ENCODE measurements at places on chromosomes 4 and X. TPM values are rescaled to one million over a fixed set of nuclear protein-coding genes. Genes with fewer than 3 reads are reported as not detected.

The SUPT20HL1 gene
- not detected for total RNA-seq

The MTMR8 gene
- 0.50 TPM for total RNA-seq

The OTC gene
- total RNA-seq, result not detected

The GPRASP1 gene
- total RNA-seq, result 0.22 TPM

The GLUD2 gene
- 2.6 TPM for total RNA-seq

The FABP2 gene
- not detected for total RNA-seq

Measured in A549 treated with GW870086 at 1 μM for 4 hours (cell line).